Airway epithelial cell (primary cell): ENCODE measurements at places on chromosomes 2 and 18. TPM values are rescaled to one million over a fixed set of nuclear protein-coding genes. Genes with fewer than 3 reads are reported as not detected.

UGT1A5 gene
- total RNA-seq, result 3.2 TPM in 1 of 2 replicates, not detected in the other

ALLC gene
- total RNA-seq, result not detected in 2 replicates

DCDC2C gene
- not detected in 2 replicates for total RNA-seq

DNAH7 gene
- total RNA-seq, result 0.07 and 0.09 TPM in 2 replicates

CYS1 gene
- 0.28 TPM in 1 of 2 replicates, not detected in the other for total RNA-seq

CCDC74A gene
- total RNA-seq, result 9.3 and 12.1 TPM in 2 replicates

KCNE4 gene
- total RNA-seq, result 0.35 TPM in 1 of 2 replicates, not detected in the other

SERPINB11 gene
- total RNA-seq, result 0.05 and 0.35 TPM in 2 replicates

ASB18 gene
- not detected in 2 replicates for total RNA-seq

ABCG8 gene
- not detected in 2 replicates for total RNA-seq

SSB gene
- 85.1 and 85.3 TPM in 2 replicates for total RNA-seq

SERPINB12 gene
- total RNA-seq, result 0.28 TPM in 1 of 2 replicates, not detected in the other

VWC2L gene
- total RNA-seq, result not detected in 2 replicates

CABYR gene
- 5.9 and 6.9 TPM in 2 replicates for total RNA-seq

MROH2A gene
- not detected in 2 replicates for total RNA-seq

SF3B1 gene
- 100.0 and 102 TPM in 2 replicates for total RNA-seq

LRATD1 gene
- total RNA-seq, result 44.7 and 62.1 TPM in 2 replicates

BOK gene
- 48.3 and 54.0 TPM in 2 replicates for total RNA-seq

ERMN gene
- not detected in 2 replicates for total RNA-seq

DPP4 gene
- 0.35 and 0.60 TPM in 2 replicates for total RNA-seq

NAT8 gene
- not detected in 2 replicates for total RNA-seq

UGT1A3 gene
- 0.35 TPM in 1 of 2 replicates, not detected in the other for total RNA-seq

GPR155 gene
- total RNA-seq, result 1.8 and 3.0 TPM in 2 replicates

HOXD4 gene
- not detected in 2 replicates for total RNA-seq

TUBA4B gene
- total RNA-seq, result not detected in 2 replicates
